ENCODE measurements at places on chromosomes 6 and 20.

DNA sequence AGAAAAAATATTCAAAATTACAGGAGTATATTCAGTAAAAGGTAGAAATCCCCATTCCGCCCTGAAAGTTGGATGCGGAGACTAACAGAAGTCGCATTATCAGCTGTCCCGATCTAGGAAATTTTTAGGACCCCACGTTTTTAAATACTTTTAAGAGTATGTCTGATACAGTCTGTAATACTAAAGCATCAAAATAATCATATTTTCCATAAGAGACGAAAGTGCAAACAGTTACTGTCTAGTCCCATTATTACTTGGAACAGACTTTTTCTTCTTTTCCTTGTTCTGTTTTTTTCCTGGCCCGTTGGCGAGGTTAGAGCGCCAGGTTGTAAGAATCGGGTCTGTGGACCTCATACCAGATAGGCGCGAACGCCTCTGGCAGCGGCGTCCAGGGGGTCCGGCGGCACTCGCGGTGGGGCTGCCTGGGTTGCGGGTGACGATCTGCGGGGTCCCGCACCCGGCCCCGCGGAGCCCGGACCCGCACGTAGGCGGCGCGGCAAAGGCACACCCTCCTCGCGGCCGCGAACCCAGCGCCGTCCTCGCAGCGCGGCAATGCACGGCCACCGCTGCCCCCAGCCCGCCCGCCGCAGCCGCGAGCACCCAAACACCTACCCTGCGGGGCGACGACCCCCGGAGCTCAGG, 460 bp downstream of the PLAGL1 start:
- no peak for DNase-seq

GRCh38 chr20:2400290-2400689, 19.6 kb downstream of the TGM6 start:
- no peak for DNase-seq

DNA sequence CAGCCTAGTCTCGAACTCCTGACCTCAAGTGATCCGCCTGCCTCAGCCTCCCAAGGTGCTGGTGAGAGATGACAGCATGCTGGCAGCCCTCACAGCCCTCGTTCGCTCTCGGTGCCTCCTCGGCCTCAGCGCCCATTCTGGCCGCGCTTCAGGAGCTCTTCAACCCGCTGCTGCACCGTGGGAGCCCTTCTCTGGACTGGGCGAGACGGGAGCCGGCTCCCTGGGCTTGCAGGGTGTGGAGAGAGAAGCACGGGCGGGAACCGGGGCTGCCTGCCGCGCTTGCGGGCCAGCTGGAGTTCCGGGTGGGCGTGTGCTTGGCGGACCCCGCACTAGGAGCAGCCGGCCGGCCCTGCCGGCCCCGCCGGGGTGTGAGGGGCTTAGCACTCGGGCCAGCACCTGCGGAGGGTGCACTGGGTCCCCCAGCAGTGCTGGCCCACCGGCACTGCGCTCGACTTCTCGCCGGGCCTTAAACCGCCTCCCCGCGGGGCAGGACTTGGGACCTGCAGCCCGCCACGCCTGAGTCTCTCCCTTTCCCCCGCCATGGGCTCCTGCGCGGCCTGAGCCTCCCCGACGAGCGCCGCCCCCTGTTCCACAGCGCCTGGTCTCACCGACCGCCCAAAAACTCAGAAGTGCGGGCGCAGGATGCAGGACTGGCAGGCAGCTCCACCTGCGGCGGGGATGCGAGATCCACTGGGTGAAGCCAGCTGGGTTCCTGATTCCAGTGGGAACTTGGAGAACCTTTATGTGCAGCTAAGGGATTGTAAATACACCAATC, 31.5 kb upstream of the RANBP9 start:
- DNase-seq = no peak

- no peak for DNase-seq
Observed at GRCh38 chr6:37600312-37600916, 97.3 kb downstream of the MDGA1 start.

DNA sequence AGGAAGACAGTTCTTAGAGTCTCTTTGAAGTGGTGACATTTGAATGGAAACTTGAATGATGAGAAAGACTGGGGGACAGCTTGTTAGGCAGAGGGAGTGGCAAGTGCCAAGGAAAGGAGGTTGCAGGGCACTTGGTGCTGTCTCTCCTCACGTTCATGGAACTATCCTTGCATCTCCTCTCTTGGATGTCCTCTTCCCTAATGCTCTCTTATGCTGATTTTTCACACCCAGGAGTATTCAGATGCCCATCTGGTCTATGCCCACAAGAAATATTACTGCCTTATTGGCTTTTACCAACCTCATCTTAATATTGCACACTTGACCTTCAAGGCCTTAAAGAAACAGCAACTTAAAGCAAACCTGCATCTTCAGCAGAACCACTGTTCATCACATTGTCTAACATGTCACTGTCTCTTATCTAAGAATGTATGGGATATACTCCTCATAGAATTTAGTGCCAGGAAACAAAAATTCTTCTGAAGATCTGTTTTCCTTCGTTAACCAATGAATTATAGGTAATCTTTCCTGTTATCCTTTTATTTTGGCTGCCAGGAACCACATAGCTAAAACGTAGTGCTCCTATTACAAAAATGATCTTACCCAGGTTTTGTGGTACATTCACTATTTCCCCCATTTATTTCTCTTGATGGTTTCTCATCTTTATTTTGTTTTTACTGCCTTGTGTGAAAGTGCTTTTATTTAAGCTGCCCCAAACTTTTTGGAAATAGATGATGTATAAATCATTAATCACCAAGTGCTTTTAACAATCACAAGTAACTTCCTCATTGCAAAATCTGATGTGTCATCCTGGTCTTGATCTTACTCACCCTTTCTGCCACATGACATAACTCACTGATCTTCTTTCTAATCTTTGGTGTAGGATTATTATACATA, 12.8 kb downstream of the RGS17 start:
- no peak for DNase-seq

DNA sequence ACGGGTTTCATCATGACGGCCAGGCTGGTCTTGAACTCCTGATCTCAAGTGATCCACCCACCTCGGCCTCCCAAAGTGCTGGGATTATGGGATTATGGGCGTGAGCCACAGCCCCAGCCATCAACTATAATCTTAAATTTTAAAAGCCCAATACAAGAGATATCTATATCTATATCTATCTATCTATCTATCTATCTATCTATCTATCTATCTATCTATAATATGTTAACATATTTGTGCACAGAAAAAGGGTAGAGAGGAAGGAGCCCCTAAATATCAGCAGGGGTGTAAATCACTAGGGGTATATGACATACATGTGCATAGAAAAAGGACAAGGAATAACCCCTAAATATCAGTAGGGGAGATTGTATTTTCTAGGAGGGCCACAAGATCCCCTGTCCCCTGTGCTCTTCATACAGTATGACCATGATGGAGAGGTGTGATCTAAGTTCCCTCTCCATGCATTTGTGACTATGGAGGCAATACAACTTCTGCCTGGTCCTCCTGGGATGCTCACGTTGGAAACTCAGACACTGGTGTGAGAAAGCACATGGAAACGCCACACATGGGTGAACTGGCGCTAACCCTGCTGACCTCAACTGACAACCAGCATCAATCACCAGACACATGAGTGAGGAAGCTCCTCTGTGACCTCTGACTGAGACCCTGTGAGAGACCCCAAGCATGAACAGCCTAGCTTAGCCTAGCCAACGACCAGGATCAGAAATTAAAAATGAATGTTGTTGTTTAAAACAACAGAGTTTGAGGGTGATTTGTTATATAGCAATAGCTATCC, 1.2 kb upstream of the SPATS1 start:
- DNase-seq = no peak

DNA sequence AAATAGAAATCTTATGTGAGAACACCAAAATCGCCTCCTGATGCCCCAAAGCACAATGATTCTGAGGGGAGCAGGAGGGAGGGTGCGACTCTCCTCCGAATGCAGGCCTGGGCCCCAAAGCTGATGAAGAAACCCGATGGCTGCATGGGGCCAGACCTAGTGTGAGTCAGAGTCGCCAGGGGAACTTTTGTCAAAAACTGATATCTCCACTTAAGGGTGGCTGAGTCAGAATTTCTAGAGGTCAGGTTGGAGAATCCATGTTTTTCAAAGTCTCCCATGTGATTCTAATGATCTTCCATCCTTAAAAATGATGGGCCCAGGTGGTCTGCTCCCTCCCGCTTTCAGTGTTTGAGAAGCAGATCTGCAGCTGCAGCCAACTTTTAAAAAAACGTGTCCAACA, 172.8 kb downstream of the BACH2 start:
- no peak for DNase-seq

Data from Ammon's horn (tissue), 1 donor.